ENCODE measurements at places on chromosomes 12 and 14. TPM values are rescaled to one million over a fixed set of nuclear protein-coding genes. Genes with fewer than 3 reads are reported as not detected.

CLEC4A gene
- 2.0 TPM for total RNA-seq

GMFB gene
- 32.1 TPM for total RNA-seq

TIMELESS gene
- total RNA-seq, result 49.2 TPM

PKP2 gene
- 0.13 TPM for total RNA-seq

RERGL gene
- not detected for total RNA-seq

CLEC4D gene
- not detected for total RNA-seq

DNA sequence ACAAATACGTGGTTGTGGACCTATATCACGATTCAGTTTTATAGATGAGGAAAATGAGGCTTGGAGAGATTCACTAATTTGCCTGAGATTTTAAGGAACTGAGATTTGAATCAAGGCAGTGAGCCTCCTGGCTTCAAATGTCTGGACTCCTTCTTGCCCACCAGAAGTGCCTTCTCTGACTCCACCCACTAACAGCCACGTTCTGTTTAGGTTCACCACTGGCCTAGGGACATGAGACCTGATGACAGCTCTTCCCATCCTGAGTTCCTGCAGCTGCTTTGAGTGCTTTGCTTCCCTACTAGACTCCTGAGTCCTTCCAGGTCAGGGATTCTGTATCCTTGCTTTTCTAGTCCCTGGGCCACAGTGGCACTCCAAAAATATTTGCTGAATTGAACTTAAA, 57.1 kb downstream of the PLBD1 start:
- H3K4me3 ChIP-seq, result no peak overlapping the region
- H3K27me3 ChIP-seq, result peaks cover 4% of the 10 kb centered on the region
- no peaks in the 10 kb centered on the region for H3K36me3 ChIP-seq
- H3K27ac ChIP-seq, result no peak overlapping the region
- DNase-seq, result no peak

DNA sequence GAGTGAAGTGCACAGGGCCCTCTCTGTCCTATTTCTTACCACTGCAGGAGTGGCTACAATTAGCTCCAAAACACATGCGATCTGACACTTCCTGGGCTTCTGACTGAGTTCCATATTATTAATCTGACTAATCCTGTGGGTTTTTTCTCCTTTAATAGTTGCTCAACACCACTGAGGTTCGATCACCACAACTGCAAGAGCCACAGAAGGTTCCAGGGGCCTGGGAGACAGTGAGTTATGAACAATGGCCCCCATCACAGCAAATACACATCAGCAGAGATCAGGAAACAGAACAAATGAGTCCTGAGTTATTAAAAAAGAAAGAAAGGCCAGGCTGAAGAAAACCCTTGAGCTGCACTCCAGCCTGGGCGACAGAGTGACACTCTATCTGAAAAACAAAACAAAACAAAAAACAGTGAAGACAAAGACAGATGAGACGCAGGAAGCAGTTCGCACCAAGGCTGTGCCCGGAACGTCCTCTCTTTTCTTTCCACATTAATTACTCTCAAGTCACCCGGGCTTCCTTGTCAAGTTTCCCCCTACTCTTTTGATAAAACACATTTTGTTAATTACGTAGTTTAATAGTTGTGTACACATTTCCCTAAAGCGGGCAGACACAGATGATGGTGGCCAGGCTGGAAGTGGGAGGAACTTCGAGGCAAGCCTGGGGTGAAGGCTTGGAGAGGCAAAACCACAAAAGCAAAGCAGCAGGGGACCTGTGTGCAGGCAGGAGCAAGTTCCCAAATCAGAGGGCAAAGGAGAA, 42.7 kb downstream of the CDC42BPB start:
- H3K36me3 ChIP-seq, result no peaks in the 10 kb centered on the region
- no peak for DNase-seq
- H3K4me1 ChIP-seq, result no peaks in the 10 kb centered on the region
- peaks cover 5% of the 10 kb centered on the region for H3K27me3 ChIP-seq
- H3K4me3 ChIP-seq, result no peak overlapping the region
- H3K27ac ChIP-seq, result no peak overlapping the region

- H3K4me3 ChIP-seq, result peak overlapping the region; percentile 34
- peaks cover 58% of the 10 kb centered on the region for H3K4me1 ChIP-seq
- peak overlapping the region; percentile 84 for H3K27ac ChIP-seq
- no peak for DNase-seq
These were observed 21.0 kb downstream of the BTG1 start for GRCh38 chr12:92124689-92125029.

DNA sequence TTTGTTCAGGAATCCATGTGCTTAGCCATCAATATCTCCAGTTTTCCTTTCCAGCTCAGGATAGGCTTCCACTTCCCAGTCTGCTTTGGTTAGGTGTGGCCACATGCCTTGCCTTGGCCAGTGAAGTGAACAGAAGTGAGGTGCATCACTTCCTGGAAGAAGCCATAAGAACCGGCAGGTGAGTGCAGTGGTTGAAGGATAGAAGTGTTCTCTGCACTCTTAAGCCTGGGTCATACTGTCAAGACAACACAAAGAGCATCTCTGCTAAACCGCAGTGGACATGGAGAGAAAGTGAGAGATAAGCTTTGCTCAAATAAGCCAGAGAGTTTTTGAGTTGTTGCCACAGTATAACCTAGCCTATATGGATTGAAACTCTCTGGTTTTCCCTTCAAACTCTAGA, 11.4 kb downstream of the GNG2 start:
- peaks cover 51% of the 10 kb centered on the region for H3K4me1 ChIP-seq
- H3K27me3 ChIP-seq, result no peaks in the 10 kb centered on the region
- peak overlapping the region; percentile 91 for H3K27ac ChIP-seq
- H3K36me3 ChIP-seq, result peaks cover 51% of the 10 kb centered on the region

GRCh38 chr12:109301643-109302168, 7.4 kb downstream of the FOXN4 start:
- H3K27me3 ChIP-seq, result peaks cover 21% of the 10 kb centered on the region
- no peak overlapping the region for H3K4me3 ChIP-seq
- no peak overlapping the region for H3K27ac ChIP-seq
- DNase-seq, result no peak

DNA sequence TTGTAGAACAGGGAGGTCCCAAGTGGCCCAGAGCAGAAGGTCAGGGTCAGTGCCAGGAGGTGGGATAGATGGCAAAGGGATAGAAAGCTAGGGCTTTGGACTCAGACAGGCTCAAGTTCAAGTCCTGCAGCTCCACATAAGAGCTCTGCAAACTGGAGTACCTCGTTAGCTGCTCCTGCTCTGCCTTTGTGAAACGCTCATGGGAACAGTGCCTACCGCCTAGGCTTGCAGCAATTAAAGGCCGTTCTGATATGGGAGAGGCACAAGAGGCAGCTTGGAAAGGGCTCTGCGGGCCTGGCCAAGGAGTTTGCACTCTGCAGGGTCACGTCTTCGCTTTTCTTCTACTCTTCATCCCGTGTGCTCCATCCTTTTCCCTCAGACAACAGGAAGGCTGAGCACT, 54.1 kb downstream of the MAP1LC3B2 start:
- H3K27ac ChIP-seq, result no peak overlapping the region
- H3K4me1 ChIP-seq, result no peaks in the 10 kb centered on the region
- no peak for DNase-seq
- H3K27me3 ChIP-seq, result no peaks in the 10 kb centered on the region
- H3K4me3 ChIP-seq, result no peak overlapping the region

GRCh38 chr14:36271939-36272907, 48.2 kb downstream of the MBIP start:
- H3K4me3 ChIP-seq, result peak overlapping the region; percentile 52
- peaks cover 46% of the 10 kb centered on the region for H3K27me3 ChIP-seq
- no peaks in the 10 kb centered on the region for H3K36me3 ChIP-seq

- peaks cover 9% of the 10 kb centered on the region for H3K27me3 ChIP-seq
- peak overlapping the region; percentile 79 for H3K27ac ChIP-seq
- peaks cover 1% of the 10 kb centered on the region for H3K36me3 ChIP-seq
- peaks cover 41% of the 10 kb centered on the region for H3K4me1 ChIP-seq
- H3K4me3 ChIP-seq, result peak overlapping the region; percentile 16
These were observed 130.2 kb downstream of the GCH1 start for GRCh38 chr14:54772451-54772881.

- H3K27ac ChIP-seq, result no peak overlapping the region
- no peaks in the 10 kb centered on the region for H3K4me1 ChIP-seq
- no peak overlapping the region for H3K4me3 ChIP-seq
These were observed 89.4 kb downstream of the SUDS3 start for GRCh38 chr12:118465706-118466105.

GRCh38 chr12:13229504-13229903, 33.0 kb downstream of the EMP1 start:
- H3K4me1 ChIP-seq, result no peaks in the 10 kb centered on the region
- H3K27ac ChIP-seq, result no peak overlapping the region
- DNase-seq, result no peak

GRCh38 chr14:100677554-100678468, 48.9 kb upstream of the DLK1 start:
- no peaks in the 10 kb centered on the region for H3K4me1 ChIP-seq
- H3K4me3 ChIP-seq, result no peak overlapping the region
- no peak overlapping the region for H3K27ac ChIP-seq

GRCh38 chr14:64918216-64918615, 4.0 kb downstream of the CHURC1 start:
- peaks cover 46% of the 10 kb centered on the region for H3K36me3 ChIP-seq
- peak overlapping the region; percentile 70 for H3K27ac ChIP-seq
- no peak for DNase-seq
- no peak overlapping the region for H3K4me3 ChIP-seq
- peaks cover 69% of the 10 kb centered on the region for H3K4me1 ChIP-seq

GRCh38 chr12:114823724-114824123, 139.7 kb upstream of the TBX3 start:
- H3K36me3 ChIP-seq, result no peaks in the 10 kb centered on the region
- no peak overlapping the region for H3K4me3 ChIP-seq
- H3K4me1 ChIP-seq, result no peaks in the 10 kb centered on the region
- no peak for DNase-seq
- H3K27ac ChIP-seq, result no peak overlapping the region

- peaks cover 88% of the 10 kb centered on the region for H3K27me3 ChIP-seq
- H3K4me1 ChIP-seq, result peaks cover 41% of the 10 kb centered on the region
- peaks cover 2% of the 10 kb centered on the region for H3K36me3 ChIP-seq
- no peak for DNase-seq
These were observed 5.5 kb upstream of the HOXC9 start for GRCh38 chr12:53994264-53995001.

DNA sequence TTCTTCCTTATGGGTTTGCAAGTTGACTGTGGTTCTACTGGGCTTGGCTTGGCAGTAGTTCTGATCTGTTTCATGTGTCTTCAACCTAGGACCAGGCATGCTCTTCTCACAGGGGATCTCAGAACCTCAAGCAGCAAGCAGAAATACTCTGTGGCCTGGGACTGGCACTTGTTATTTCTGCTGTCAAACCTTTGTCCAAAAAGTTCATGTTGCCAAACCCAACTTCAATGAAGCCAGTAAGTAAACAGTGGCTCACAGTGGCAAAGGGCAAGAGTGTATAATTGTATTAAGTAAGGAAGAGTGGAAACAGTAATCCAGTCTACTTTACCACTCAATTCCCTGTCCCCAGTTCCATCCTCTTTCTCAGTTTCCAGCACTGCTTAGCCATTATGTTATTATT, 15.7 kb upstream of the HMGA2 start:
- H3K36me3 ChIP-seq, result no peaks in the 10 kb centered on the region
- DNase-seq, result no peak
- H3K4me1 ChIP-seq, result no peaks in the 10 kb centered on the region
- no peak overlapping the region for H3K4me3 ChIP-seq

- H3K27me3 ChIP-seq, result peaks cover 12% of the 10 kb centered on the region
- H3K27ac ChIP-seq, result no peak overlapping the region
- H3K4me3 ChIP-seq, result no peak overlapping the region
- H3K4me1 ChIP-seq, result peaks cover 4% of the 10 kb centered on the region
These were observed 81.6 kb upstream of the MANSC4 start for GRCh38 chr12:27861428-27862167.

GRCh38 chr14:33515441-33515840, 435.4 kb downstream of the EGLN3 start:
- no peaks in the 10 kb centered on the region for H3K27me3 ChIP-seq
- no peak overlapping the region for H3K27ac ChIP-seq
- no peak overlapping the region for H3K4me3 ChIP-seq
- no peaks in the 10 kb centered on the region for H3K4me1 ChIP-seq

DNA sequence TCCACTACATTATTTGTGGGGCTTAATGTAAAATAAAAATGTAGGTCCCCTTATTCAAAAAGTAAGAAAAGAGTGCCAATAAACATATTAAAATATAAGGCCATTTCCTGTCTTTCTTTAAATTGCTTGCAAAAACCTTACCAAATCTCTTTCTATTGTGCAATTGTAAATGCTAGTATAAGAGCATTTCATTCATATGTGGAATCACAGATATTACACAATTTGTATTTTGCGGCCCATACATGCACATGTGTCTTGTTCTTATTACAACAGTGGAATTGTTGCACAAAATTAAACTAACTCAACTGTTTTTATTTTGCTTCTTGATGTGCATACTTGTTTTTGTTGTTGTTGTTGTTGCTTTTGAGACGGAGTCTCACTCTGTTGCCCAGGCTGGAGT, 20.1 kb upstream of the CRADD start:
- peaks cover 4% of the 10 kb centered on the region for H3K27me3 ChIP-seq
- H3K4me1 ChIP-seq, result no peaks in the 10 kb centered on the region
- H3K36me3 ChIP-seq, result no peaks in the 10 kb centered on the region

- no peaks in the 10 kb centered on the region for H3K27me3 ChIP-seq
- no peak overlapping the region for H3K27ac ChIP-seq
- DNase-seq, result no peak
- H3K4me3 ChIP-seq, result no peak overlapping the region
- H3K4me1 ChIP-seq, result no peaks in the 10 kb centered on the region
- no peaks in the 10 kb centered on the region for H3K36me3 ChIP-seq
These were observed 17.1 kb upstream of the BICD1 start for GRCh38 chr12:32089586-32089985.

DNA sequence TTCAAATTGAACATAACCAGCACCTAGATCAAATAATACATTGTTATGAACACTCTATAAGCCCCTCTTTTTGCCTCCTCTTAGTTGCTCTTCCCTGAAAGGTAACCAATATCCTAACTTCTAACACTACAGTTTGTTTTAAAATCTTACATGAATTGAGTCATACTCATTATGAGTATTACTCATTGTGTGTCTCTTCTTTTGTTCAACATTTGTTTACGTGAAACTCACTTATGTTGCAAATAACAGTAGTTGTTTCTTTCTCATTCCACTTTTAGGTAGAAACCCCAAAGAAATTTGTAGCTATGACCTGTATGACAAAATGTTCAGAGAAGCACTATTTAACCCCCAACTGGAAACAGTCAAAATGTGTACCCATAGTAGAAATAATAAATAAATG, 6.6 kb downstream of the LRRC9 start:
- no peak overlapping the region for H3K4me3 ChIP-seq
- DNase-seq, result no peak
- peaks cover 2% of the 10 kb centered on the region for H3K27me3 ChIP-seq
- H3K36me3 ChIP-seq, result no peaks in the 10 kb centered on the region
- H3K27ac ChIP-seq, result no peak overlapping the region

GRCh38 chr14:60856111-60856510, 121.5 kb downstream of the MNAT1 start:
- H3K27ac ChIP-seq, result no peak overlapping the region
- H3K27me3 ChIP-seq, result no peaks in the 10 kb centered on the region
- peaks cover 55% of the 10 kb centered on the region for H3K36me3 ChIP-seq
- no peak overlapping the region for H3K4me3 ChIP-seq
- no peak for DNase-seq

DNA sequence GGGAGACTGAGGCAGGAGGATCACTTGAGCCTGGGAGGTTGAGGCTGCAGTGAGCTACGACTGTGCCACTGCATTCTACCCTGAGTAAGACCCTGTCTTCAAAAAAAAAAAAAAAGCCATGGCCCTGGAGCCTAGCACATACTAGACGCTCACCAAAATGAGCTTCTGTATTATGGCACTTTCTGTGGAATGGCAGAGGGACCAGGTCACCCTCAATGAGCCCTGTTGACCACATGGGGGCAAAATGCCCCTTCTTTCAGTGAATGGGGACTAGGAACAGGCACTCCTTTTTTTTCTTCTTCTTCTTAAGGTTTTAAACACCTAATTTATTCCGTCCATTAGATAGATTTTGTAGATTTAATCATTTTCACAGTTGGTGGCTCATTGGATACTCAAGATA, 50.5 kb downstream of the FAM222A start:
- H3K27ac ChIP-seq, result no peak overlapping the region
- no peaks in the 10 kb centered on the region for H3K4me1 ChIP-seq
- H3K27me3 ChIP-seq, result no peaks in the 10 kb centered on the region
- no peak overlapping the region for H3K4me3 ChIP-seq
- H3K36me3 ChIP-seq, result no peaks in the 10 kb centered on the region
- DNase-seq, result no peak

Measured in activated CD8-positive, alpha-beta T cell treated with anti-CD3 and anti-CD28 coated beads for 36 hours (primary cell).